ENCODE measurements at places on chromosomes 11 and 22.
A peak's percentile ranks its signal among the peaks of the same experiment; 100 is the strongest.

DNA sequence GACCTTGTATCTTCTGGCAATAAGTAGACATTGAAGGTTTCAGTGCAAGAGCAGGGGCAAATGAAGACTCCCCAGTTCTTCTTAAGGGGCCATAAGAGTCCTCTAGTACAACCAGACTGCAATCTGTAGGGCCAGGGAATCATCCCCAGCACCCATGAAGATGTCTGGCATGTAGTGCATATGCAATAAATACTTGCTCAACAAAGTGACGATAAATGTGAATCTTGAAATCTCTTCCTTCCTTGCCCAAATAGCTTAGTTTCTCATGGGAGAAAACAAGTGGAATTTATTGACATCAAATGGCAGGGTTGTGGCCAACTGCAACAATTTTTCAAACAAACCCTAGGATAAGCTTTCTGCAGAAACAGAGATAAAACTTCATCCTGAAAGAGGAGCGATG, 107.6 kb downstream of the ABTB2 start:
- no peak for DNase-seq

DNA sequence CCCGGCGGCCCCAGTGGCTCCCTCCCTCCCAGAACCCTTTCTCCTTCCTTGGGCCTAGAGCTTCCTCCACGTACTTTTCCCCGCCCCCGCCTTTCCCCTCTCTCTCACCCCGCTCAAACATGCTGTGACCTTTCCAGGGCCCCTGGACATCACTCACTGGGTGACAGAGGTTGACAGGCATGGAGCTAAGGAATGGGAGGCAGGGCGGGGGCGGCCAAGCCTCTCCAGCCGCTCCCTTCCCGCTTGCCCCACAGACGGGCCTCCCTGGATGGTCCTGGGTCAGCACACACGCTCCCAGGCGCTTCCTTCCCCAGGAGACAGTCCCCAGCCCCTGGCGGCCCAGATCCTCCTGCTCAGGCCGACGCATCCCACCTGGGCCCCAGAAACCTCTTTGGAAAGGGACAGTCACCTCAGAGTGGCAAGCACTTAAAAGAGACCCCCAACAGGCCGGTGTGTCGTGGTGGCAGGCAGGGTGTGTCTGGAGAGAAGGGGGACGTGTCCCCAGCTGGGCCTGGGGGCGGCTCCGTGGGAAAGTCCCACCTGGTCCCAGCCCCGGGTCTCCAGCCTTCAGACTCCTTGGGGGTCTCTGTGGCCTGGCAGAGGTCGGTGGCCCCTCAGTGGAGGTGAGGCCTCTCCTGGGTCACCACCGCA, 8.8 kb downstream of the H19 start:
- DNase-seq = peak; percentile 6

DNA sequence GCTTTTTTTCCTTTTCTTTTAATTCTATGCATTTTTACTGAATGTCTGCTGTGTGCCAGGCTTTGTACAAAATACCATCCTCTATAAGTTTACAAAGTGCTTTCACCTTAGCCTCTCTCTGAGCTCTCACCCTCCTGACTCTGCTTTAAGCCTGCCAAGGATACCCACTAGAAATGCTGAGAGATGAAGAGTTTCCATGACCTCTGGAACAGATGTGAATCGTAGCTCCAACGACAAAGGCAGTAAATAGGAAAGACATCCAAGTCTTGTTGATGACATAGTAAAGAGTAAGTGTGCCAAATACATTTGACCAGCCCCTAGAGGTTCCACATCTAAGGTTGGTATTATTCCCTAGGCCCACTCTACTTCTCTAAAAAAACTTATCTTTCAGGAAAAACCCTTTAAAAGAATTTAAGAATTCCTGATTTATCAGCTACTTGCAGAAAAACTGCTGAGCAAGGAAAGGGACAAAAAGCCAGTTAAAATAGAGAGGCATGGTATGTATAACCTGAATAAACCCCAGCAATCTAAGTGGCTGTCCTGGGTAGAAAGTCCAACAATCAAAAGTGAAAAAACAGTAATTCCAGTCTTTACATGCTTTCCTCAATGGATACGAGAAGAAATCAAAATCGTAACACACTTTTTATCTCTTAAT, 45.4 kb downstream of the GAB2 start:
- DNase-seq = no peak

DNA sequence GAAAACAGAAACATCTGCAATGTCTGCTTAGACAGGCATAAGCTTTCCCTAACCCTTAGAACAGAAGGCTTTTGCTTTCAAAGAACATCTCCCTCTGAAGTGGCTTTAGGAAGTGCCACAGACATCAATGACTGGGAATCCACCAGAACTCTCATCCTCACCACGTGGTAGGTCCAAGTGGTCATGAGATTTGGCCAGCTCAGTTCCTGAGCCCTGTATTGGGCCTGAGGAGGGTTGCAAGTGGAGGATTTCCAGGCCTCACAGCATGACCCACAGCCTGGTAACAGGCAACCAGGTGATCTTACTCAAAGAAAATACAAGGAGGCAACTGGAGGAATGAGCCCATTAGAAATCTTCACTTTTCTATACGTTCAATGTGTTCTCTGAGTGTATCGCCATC, 1.6 kb downstream of the CASP1 start:
- DNase-seq = no peak

- DNase-seq = no peak
Measured at GRCh38 chr11:86141727-86142126, 72.8 kb upstream of the PICALM start.

- no peak for DNase-seq
Measured at GRCh38 chr22:25153961-25154666, 45.5 kb upstream of the CRYBB3 start.

DNA sequence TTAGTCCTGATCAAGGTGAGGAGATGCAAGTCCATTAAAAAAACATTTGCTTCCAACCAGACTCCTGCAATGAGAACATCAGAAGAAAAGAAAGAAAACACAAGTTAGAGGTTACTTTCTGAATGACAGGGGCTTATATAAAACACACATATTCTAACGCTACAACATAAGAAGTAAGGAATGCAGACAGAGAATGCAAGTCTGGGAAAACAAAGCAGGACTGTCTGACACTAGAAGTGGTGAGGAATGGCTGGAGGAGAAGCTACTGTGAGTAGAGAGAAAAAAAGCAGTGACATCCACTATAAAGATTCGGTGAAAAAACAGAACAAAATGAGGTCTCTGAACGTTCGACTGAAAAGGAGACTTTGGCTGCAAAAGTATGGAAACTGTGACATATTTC, 12.3 kb downstream of the TMEM216 start:
- DNase-seq = no peak

- DNase-seq = peak; percentile 22
Measured at GRCh38 chr11:134658481-134659225, 246.6 kb upstream of the B3GAT1 start.

- peak; percentile 59 for DNase-seq
Measured at GRCh38 chr22:35308480-35309021, 8.9 kb downstream of the TOM1 start.

- DNase-seq = no peak
Measured at GRCh38 chr11:17766590-17766989, 32.0 kb downstream of the KCNC1 start.

GRCh38 chr22:24434471-24435322, 7.3 kb downstream of the ADORA2A start:
- DNase-seq = peak; percentile 89

DNA sequence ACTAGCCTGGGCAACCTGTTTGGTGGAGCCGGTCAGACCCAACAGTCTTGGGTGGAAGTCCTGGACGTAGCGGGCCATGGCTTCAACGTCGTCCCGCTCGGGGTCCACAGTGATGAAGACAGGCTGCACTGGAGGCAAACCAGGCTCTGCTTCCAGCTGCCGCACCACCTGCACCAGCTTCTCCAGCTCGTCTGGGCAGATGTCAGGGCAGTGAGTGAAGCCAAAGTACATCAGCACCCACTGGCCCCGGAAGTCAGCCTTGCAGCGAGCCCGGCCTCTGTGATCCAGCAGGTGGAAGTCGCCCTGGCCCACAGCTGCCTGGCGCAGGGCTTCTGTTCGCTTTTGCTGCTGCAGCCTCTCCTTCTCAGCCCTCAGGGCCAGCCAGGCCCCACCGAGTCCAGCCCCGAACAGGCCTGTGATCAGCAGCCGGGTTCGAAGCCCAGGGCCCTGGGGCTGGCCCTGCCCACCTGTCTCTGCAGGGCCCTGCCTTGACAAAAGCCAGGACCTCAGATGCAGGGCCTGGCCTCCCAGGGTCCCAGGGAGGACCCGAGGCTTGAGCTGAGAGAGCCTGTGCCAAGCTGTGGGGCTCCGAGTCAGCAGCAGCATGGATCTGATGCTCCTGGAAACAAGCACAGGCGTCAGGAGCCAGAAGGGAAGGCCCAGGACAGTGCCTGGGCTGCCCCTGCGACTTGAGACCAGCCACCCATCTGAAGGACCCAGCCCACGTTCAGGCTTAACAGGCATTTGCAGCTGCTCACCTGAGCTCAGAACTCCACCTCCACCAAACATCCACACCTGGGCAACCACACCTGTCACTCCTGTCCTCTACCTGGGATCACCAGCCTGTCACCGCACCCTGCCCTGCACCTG, 1.4 kb downstream of the SCO2 start:
- DNase-seq = no peak

DNA sequence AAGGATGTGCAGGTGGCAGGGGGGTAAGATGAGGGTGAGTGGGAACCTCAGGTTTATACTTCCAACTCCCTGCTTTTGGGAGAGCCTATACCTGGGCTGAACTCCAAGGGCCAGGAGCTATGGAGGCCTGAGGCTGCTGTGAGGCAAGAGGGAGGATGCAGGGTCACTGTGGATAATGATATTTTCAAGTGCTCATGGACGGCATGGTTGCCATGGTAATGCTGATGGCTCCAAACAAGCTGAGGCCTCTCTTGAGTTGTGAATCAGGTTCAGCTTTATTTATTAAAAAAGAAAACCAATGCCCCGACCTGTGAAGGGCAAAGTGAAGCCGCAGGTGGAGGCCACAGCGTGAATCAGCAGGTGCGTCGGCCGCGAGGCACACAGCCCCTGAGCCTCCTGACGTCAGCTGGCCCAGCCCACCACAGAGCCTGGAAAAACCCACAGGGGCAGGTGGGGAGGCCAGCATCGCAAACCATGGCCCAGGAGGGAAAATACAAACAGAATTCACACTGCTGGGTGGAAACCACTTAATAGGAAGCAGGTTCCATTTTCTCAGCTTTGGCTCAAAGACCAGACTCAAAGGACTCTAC, 17.4 kb upstream of the CREB3L1 start:
- no peak for DNase-seq

GRCh38 chr22:29626497-29627195, 23.2 kb downstream of the NF2 start:
- no peak for DNase-seq

DNA sequence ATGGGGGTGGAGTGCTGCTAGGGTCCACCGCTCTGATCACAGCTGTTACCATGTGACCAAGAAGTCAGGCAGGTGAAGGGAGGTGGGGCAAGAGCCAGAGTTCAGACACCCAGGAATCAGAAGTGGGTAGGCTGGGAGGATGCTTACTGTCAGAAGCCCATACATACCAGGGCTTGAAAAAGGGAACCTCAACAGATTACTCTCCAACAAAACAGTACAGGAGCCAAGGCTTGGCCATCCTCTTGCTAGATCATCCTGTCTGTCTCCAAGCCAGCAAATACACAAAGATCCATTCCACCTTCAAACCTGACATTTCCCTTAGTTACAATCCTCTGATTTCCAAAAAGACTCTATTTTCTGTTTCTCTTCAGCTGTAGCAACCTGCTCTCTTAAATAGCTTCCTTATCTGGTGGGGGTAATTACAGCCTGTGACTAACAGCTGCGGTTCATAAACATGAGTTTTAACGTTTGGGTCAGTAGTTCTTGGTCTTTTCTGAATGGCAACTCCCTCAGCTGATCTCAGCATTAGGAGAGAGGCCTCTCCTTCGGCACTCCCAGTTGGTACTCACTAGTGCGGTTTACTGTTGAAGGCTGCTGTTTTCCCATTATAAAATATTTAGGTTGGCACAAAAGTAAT, 31.1 kb upstream of the WT1 start:
- no peak for DNase-seq

GRCh38 chr11:34049028-34049427, 2.5 kb upstream of the CAPRIN1 start:
- DNase-seq = no peak

GRCh38 chr11:88428959-88429358, 91.4 kb upstream of the CTSC start:
- no peak for DNase-seq

GRCh38 chr11:12319988-12320387, 57.4 kb upstream of the PARVA start:
- DNase-seq = no peak

DNA sequence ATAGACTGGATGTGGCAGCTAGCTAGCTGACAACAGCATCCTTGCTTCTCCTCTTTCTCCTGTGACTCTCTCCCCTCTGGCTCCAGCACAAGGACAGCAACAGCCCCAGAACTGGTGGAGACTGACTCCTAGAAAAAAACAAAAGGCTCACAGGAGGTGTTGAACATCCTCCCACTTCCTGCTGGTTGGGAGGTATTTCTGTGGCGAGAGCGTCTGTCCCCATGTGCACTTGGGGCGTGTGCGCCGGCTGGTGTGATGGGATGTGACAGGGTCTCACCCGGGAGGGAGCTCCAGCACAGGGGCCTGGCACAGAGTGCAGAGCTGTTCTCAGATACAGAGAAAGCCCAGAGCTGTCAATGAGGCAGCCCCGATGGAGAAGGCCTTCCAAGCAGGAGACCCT, 107.2 kb upstream of the E2F8 start:
- no peak for DNase-seq
